ENCODE measurements at places on chromosomes 1 and 21. TPM values are rescaled to one million over a fixed set of nuclear protein-coding genes. Genes with fewer than 3 reads are reported as not detected.

The TMEM82 gene
- not detected for total RNA-seq

The TMEM201 gene
- total RNA-seq = 6.0 TPM

The S100B gene
- 19.3 TPM for total RNA-seq

The GBP4 gene
- 41.6 TPM for total RNA-seq

The ZSCAN20 gene
- 5.5 TPM for total RNA-seq

The C1orf105 gene
- not detected for total RNA-seq

The AMY1B gene
- total RNA-seq = not detected

The UBE2U gene
- total RNA-seq = not detected

The RASAL2 gene
- total RNA-seq = 13.9 TPM
